ENCODE measurements at places on chromosomes 6 and 20. TPM values are rescaled to one million over a fixed set of nuclear protein-coding genes. Genes with fewer than 3 reads are reported as not detected.
A peak's percentile ranks its signal among the peaks of the same experiment; 100 is the strongest.

- H3K36me3 ChIP-seq, result no peaks in the 10 kb centered on the region
- H3K27me3 ChIP-seq, result peaks cover 3% of the 10 kb centered on the region
- no peak overlapping the region for H3K4me3 ChIP-seq
- no peaks in the 10 kb centered on the region for H3K4me1 ChIP-seq
- no peak overlapping the region for H3K27ac ChIP-seq
- no peak for DNase-seq
Observed at GRCh38 chr20:9829835-9830234, 9.0 kb downstream of the PAK5 start.

DNA sequence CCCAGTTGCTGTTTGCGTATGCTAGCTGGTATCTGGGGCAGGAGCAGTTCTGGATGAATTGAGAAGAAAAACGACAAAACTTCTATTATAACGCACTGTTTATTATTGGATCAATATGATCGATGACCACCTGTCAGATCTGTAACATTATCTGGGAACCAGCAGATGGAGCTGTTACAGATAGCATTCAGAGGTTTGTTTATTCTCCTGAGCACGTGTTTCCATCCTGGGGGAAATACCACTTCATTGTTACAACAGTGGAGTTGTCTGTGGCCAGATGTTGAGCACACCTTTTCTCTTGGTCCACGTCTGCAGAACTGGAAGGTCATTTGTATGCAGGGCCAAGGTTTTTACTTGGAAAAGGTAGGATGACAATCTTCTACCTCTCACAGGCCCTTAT is 16.0 kb upstream of the NKX2-2 start:
- no peaks in the 10 kb centered on the region for H3K36me3 ChIP-seq
- peak; percentile 39 for DNase-seq
- H3K4me1 ChIP-seq, result no peaks in the 10 kb centered on the region
- H3K27me3 ChIP-seq, result peaks cover 32% of the 10 kb centered on the region
- no peak overlapping the region for H3K27ac ChIP-seq

DNA sequence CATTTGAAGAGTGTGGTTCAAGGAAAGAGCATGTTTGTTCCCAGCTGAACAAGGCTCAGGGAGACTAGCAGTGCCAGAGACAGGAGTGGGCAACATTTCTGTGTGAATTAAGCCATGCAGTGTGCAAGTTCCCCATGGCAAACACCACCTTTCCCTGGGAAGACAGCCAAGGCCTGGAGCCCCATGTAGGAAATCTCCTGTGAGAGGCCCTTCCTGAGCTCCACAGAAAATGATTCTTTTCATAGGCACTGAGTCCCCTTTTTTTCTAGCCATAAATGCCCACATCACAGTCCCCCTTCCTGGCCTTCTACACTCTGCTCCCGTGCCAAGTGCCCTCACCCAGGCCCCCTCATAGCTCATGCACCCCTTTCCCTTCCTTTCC is 11.8 kb upstream of the TRAM2 start:
- H3K36me3 ChIP-seq, result peaks cover 6% of the 10 kb centered on the region
- H3K27ac ChIP-seq, result no peak overlapping the region
- DNase-seq, result no peak
- H3K4me3 ChIP-seq, result no peak overlapping the region

GRCh38 chr6:25971187-25971821 is 8.7 kb downstream of the TRIM38 start:
- peak overlapping the region; percentile 77 for H3K27ac ChIP-seq
- peak; percentile 83 for DNase-seq
- H3K4me3 ChIP-seq, result peak overlapping the region; percentile 24
- peaks cover 38% of the 10 kb centered on the region for H3K4me1 ChIP-seq
- peaks cover 97% of the 10 kb centered on the region for H3K36me3 ChIP-seq

DNA sequence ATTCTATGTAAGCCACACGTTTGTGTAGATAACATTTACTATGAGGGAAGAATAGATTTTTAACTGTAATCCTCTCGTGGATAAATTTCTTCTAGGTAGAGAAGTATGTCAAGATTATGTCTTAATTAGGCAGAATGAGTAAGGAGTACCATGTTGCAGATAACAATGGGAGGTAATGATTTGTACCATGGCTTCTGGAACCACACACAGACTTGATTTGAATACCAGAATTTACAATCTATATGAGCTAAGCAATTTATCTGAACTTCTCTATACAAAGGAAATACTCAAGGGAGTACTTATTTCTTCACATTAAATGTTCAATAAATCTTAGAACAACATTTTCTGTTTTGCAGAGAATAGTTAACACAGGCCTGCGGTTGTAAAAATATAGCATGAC is 51.5 kb downstream of the RPS12 start:
- H3K36me3 ChIP-seq, result no peaks in the 10 kb centered on the region
- H3K4me1 ChIP-seq, result no peaks in the 10 kb centered on the region
- no peak overlapping the region for H3K27ac ChIP-seq
- no peak for DNase-seq
- no peak overlapping the region for H3K4me3 ChIP-seq

- DNase-seq, result no peak
- H3K4me3 ChIP-seq, result no peak overlapping the region
- no peaks in the 10 kb centered on the region for H3K4me1 ChIP-seq
Observed at GRCh38 chr6:133392015-133392414, 150.9 kb downstream of the EYA4 start.

GRCh38 chr6:87745966-87746721 is 44.1 kb upstream of the AKIRIN2 start:
- H3K4me3 ChIP-seq, result no peak overlapping the region
- no peaks in the 10 kb centered on the region for H3K27me3 ChIP-seq
- H3K27ac ChIP-seq, result no peak overlapping the region
- H3K36me3 ChIP-seq, result no peaks in the 10 kb centered on the region

- H3K27me3 ChIP-seq, result no peaks in the 10 kb centered on the region
- no peak for DNase-seq
- H3K4me1 ChIP-seq, result peaks cover 7% of the 10 kb centered on the region
- H3K27ac ChIP-seq, result no peak overlapping the region
- H3K36me3 ChIP-seq, result no peaks in the 10 kb centered on the region
Observed at GRCh38 chr6:157651731-157652490, 171.1 kb upstream of the SNX9 start.

- no peak overlapping the region for H3K4me3 ChIP-seq
- no peak overlapping the region for H3K27ac ChIP-seq
- peaks cover 18% of the 10 kb centered on the region for H3K27me3 ChIP-seq
- H3K4me1 ChIP-seq, result peaks cover 10% of the 10 kb centered on the region
Observed at GRCh38 chr6:107493158-107494057, 3.5 kb downstream of the SOBP start.

DNA sequence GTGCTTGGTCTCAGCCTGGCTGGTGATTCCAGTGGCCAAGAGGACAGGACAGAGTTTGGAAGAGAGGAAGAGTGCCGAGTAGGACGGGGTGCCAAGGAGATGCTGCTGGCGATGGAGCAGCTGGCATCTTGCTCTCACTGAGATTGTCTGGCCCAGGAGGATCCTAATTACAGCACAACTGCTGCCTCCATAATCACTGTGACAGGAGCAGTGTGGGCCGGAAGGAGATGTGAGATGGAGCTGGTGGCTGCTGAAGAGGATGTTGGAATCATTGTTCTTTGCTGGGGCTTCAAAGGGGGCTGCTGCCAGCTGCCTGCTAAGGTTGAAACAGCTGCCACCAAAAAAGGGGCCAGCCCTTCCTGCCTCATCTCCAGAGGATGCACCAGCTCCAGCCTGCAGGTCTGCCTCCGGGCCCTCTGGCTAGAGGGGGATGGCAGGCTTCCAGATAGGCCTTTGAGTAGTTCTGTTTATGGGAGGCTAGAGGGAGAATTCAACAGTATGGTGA is 214.4 kb downstream of the RNF144B start:
- peaks cover 53% of the 10 kb centered on the region for H3K27me3 ChIP-seq
- no peaks in the 10 kb centered on the region for H3K36me3 ChIP-seq
- H3K4me1 ChIP-seq, result no peaks in the 10 kb centered on the region
- no peak overlapping the region for H3K27ac ChIP-seq
- DNase-seq, result no peak

- no peak for DNase-seq
- peaks cover 5% of the 10 kb centered on the region for H3K4me1 ChIP-seq
- H3K36me3 ChIP-seq, result no peaks in the 10 kb centered on the region
- H3K27ac ChIP-seq, result no peak overlapping the region
- peaks cover 50% of the 10 kb centered on the region for H3K27me3 ChIP-seq
Observed at GRCh38 chr20:10137533-10137932, 81.1 kb upstream of the SNAP25 start.

DNA sequence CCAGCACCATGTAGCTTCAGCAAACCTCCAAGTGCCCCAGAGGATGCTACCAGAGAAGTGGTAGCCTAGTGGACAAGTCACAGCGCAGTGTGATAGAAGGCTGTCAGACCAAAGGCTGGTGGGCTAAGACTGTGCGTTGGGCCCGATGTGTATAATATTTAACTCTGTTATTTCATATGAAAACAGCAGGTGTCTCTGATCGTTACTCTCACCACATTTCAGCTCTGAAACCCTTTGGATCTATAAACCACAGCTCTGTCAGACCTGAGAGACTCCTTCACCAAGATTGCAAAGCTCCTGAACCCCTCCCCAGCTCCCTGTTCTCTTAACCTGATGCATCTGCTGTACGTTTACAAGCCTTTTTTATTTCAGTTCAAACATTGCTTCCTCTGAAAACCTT is 43.8 kb downstream of the ISM1 start:
- H3K4me3 ChIP-seq, result no peak overlapping the region
- no peak for DNase-seq
- no peaks in the 10 kb centered on the region for H3K36me3 ChIP-seq
- H3K27ac ChIP-seq, result no peak overlapping the region

DNA sequence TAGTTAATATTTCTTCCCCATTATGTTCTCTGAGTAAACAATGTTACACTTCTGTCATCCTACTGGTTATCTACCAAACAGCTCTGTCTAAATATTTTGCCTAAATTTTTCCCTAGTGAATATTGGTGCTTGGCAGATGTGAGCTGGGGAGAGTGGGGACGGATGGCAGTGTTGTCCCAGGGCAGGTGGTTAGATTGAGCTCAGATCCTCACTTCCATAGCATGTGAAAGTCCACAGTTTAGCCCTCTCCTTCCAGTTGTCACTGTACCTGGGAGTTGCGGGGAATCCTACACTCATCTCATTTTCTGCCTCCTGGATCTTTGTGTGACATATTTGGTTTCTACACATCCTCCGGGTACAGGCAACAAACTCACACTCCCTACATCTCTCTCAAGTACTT is 484.9 kb downstream of the EPM2A start:
- no peaks in the 10 kb centered on the region for H3K36me3 ChIP-seq
- H3K27ac ChIP-seq, result no peak overlapping the region
- DNase-seq, result no peak
- H3K27me3 ChIP-seq, result no peaks in the 10 kb centered on the region

GRCh38 chr6:36851626-36852025 is 12.4 kb upstream of the CPNE5 start:
- no peaks in the 10 kb centered on the region for H3K27me3 ChIP-seq
- H3K4me1 ChIP-seq, result peaks cover 17% of the 10 kb centered on the region
- H3K27ac ChIP-seq, result peak overlapping the region; percentile 7
- H3K4me3 ChIP-seq, result no peak overlapping the region

GRCh38 chr20:47421076-47421475 is 64.6 kb upstream of the ZMYND8 start:
- H3K27me3 ChIP-seq, result no peaks in the 10 kb centered on the region
- H3K4me3 ChIP-seq, result no peak overlapping the region
- H3K27ac ChIP-seq, result no peak overlapping the region
- peaks cover 7% of the 10 kb centered on the region for H3K4me1 ChIP-seq

DNA sequence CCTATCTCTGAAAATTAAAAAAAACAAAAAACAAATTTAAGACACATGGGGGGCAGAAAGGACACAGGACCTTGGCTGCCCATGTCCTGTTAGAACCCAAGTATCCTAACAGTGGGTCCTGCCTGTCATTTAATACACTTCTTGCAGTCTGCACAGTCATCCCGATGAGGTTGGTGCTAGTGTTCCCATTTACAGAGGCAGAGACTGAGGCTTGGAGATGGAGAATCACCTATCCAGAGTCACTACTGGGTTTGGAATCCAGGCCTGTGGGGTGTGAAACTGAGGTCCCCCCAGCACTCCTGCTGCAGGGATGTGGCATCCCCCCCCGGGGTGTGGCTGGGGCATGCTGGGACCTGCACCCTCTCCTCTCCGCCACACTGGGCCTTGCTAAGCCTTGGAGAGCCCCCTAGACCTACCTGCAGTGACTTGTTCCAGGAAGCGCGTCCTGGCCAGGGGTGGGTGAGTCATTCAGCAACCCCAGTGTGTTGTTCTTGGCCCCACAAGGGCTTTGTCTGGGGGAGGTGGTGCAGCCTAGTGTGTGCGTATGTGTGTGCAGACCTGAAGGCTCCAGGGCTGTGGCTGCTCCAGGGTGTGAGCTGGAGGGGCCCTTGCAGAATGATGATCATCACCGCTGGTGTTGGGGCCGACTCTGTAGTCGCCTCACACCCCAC is 49.7 kb downstream of the BCAS4 start:
- H3K4me1 ChIP-seq, result peaks cover 36% of the 10 kb centered on the region
- no peaks in the 10 kb centered on the region for H3K36me3 ChIP-seq
- peak overlapping the region; percentile 16 for H3K27ac ChIP-seq
- no peaks in the 10 kb centered on the region for H3K27me3 ChIP-seq
- no peak overlapping the region for H3K4me3 ChIP-seq
- peak; percentile 98 for DNase-seq

The KIAA1755 gene
- not detected for total RNA-seq

The SEL1L2 gene
- not detected for total RNA-seq

The NOX3 gene
- total RNA-seq, result not detected

The BPIFA1 gene
- not detected for total RNA-seq

The SYNDIG1 gene
- total RNA-seq, result not detected

Data from MCF 10A (cell line).